ENCODE measurements at places on chromosomes 12 and 14. TPM values are rescaled to one million over a fixed set of nuclear protein-coding genes. Genes with fewer than 3 reads are reported as not detected.

PTPN6 gene
- polyA plus RNA-seq = 38.0 TPM

TTC7B gene
- 23.4 TPM for polyA plus RNA-seq

TEX22 gene
- 1.5 TPM for polyA plus RNA-seq

BCL7A gene
- 6.8 TPM for polyA plus RNA-seq

ITGA7 gene
- polyA plus RNA-seq = 26.2 TPM

CLBA1 gene
- polyA plus RNA-seq = 13.2 TPM

NOC4L gene
- polyA plus RNA-seq = 22.3 TPM

- DNase-seq = no peak
These were observed 10.4 kb upstream of the SALL2 start for GRCh38 chr14:21536418-21537089.

DNA sequence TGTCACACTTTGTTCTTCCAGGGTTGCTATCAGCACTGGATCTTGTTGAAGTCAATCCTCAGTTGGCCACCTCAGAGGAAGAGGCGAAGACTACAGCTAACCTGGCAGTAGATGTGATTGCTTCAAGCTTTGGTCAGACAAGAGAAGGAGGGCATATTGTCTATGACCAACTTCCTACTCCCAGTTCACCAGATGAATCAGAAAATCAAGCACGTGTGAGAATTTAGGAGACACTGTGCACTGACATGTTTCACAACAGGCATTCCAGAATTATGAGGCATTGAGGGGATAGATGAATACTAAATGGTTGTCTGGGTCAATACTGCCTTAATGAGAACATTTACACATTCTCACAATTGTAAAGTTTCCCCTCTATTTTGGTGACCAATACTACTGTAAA lies 23.7 kb downstream of the VTI1B start:
- no peak for DNase-seq

DNA sequence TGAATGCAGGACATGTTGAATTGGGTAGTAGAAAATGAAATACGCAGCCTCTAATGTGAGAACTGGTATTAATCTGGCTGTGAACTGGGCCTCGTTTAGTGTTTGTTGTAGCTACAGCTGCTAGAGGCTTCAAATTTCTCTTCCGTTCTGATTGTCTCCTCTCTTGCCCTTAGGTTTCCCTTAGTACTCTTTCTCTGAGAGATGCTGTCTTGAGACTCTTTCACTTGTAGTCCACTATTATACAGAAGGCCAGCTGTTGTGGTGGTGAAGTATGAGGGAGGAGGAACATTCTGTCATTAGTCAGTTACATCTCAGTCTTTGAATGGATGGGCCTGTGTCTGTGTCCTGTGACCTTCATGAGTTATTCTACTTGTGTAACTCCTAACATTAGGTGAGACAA lies 322.0 kb downstream of the TMTC2 start:
- no peak for DNase-seq

DNA sequence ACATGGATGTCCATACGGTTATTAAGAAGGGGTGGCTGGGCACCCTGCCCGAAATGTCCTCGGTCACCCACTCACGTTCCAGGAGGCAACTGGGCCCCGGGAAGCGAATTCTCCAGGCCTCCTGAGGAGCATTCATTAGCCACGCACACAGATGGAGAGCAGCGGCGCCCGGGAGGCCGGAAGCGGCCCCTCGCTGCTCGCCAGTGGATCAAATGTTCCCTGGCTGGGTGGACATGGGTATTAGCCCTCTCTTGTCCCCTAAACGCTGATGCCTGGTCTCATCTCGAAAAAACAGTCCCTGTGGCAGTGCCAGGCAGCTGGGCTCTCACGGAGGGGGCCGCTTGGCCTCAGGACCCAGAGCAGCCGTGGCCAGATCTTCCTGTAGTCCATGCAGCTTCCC lies 59.0 kb upstream of the DLK1 start:
- DNase-seq = no peak

GRCh38 chr12:113425960-113426453 lies 3.8 kb downstream of the SDSL start:
- DNase-seq = no peak

DNA sequence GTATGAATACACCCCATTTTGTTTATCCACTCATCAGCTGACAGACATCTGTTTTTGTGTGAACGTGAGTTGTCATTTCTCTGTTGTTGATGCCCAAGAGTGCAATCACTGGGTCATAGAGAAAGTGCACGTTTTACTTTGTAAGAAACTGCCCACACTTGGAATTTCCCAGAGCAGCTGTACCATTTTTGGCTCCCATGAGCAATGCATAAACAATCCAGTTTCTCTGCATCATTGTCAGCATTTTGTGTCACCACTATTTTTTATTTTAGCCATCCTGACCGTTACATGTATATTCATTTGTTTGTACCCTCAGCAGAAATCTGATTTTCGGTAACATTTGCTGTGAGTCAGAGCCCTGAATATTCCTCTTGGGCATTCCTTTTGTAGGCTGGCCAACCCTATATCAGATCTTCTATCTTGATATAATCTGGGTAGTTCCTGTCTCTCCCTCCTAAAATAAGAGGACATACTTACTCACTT lies 62.7 kb downstream of the RBM19 start:
- DNase-seq = no peak

- no peak for DNase-seq
These were observed 1337.4 kb downstream of the FSCB start for GRCh38 chr14:43169722-43170121.

DNA sequence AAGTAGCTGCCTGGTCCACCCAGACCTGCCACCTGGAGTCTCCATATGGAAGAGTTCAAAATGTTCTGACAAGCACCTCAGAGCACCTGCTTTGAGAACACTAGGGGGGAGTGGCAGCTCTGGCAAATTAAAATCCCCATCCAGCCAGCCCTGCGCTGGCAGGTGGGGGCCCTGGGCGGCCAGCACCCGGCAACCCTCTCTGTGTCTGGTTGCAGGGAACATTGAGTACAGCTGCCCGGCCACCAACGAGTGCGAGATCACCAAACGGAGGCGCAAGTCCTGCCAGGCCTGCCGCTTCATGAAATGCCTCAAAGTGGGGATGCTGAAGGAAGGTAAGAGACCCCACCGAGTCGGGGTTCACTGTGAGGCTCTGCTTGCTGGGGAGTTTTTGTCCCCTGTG lies 86.4 kb downstream of the ESRRB start:
- no peak for DNase-seq

- DNase-seq = peak; percentile 68
These were observed 13.4 kb upstream of the ALDH2 start for GRCh38 chr12:111753144-111753881.

GRCh38 chr14:81529391-81529790 lies 4.3 kb downstream of the SEL1L start:
- DNase-seq = no peak

- DNase-seq = no peak
These were observed 16.9 kb upstream of the PPP1R1A start for GRCh38 chr12:54605138-54605970.

DNA sequence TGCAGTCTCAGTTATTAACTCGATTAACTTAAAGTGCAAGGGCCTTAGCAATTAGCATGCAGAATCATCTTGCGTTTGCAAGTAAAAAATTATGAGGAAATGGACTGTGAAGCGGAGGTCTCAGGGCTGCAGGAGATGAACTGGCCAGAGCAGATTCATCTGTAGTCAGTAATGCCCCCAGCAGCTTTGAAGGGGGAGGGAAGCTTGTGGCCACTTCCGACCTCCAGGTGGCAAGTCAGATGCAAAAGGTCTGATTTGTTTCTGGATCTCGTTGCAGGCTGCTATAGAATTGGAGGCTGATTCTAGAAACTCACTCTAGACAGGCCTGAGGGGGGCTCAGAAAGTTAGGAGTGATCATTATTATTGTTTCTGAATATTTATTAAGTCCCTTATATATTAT lies 107.4 kb upstream of the RGS6 start:
- DNase-seq = no peak

GRCh38 chr12:75341873-75342272 lies 7.4 kb downstream of the GLIPR1L1 start:
- DNase-seq = no peak

GRCh38 chr12:67634303-67634761 lies 14.2 kb upstream of the DYRK2 start:
- DNase-seq = no peak

GRCh38 chr12:100293017-100293416 lies 26.0 kb downstream of the SCYL2 start:
- no peak for DNase-seq

GRCh38 chr14:58919217-58919616 lies 269.2 kb upstream of the DAAM1 start:
- DNase-seq = peak; percentile 61

DNA sequence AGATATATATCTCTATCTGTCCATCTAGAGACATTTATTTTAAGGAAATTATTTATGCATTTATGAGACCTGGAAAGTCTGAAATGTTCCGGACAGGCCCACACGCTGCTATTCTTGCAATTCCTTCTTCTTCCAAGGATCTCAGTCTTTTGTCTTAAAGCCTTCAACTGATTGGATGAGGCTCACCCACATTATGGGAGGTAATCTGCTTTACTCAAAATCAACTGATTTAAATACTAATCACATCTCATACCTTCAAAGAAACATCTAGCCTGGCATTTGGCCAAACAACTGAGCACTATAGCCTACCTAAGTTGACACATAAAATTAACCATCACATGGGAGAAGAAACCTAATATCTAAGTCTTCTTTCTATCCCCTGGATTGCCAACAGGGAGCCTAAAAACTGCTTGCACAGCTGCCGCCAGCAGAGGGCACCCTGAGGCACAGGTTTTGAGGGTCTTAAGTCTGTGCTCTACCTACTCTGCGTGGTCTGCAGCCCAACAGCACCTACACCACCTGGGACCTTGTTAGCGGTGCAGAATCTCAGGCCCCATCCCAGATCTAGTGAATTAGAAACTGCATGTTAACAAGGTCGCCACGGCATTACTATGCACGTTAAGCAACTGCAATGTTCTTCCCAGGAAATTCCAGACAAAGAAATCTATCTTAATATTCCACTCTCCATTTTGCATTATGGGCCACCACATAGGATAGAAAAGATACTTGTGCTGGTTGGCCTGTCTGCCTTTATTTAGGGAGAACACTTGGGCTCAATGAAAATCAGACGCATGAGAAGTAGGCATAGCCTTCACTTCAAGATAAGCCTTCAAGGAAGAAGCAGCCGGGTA lies 249.7 kb downstream of the FOXG1 start:
- peak; percentile 45 for DNase-seq

GRCh38 chr14:53663709-53664108 lies 292.9 kb downstream of the BMP4 start:
- DNase-seq = no peak

GRCh38 chr12:34218193-34219045 lies 196.1 kb downstream of the ALG10 start:
- peak; percentile 74 for DNase-seq

Measured in kidney (tissue), 22 donors.